ENCODE measurements at places on chromosomes 12 and 14.

- DNase-seq: no peak
These were observed 331.4 kb downstream of the TMTC2 start for GRCh38 chr12:83018088-83018487.

GRCh38 chr14:81095539-81095938, 125.2 kb downstream of the GTF2A1 start:
- no peak for DNase-seq

DNA sequence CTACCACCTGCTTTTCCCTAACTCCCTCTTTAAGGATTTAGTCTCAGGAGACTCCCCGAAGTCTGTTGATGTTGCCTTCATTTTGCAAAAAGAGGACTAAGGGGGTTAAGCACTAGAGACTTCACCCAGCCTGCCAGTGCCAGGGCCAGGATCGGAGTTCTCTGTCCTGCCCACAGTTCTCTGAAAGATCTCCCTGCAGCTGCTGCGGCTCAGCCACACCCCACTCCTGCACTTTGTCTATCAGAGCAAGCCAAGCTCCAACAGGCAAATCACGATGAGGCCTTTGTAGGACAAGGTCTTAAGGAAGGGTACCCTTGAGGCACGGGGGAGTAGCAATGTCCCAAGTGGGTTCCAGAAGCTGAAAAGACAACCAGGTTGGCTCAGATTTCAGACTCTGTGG, 148.8 kb upstream of the EGLN3 start:
- no peak for DNase-seq

DNA sequence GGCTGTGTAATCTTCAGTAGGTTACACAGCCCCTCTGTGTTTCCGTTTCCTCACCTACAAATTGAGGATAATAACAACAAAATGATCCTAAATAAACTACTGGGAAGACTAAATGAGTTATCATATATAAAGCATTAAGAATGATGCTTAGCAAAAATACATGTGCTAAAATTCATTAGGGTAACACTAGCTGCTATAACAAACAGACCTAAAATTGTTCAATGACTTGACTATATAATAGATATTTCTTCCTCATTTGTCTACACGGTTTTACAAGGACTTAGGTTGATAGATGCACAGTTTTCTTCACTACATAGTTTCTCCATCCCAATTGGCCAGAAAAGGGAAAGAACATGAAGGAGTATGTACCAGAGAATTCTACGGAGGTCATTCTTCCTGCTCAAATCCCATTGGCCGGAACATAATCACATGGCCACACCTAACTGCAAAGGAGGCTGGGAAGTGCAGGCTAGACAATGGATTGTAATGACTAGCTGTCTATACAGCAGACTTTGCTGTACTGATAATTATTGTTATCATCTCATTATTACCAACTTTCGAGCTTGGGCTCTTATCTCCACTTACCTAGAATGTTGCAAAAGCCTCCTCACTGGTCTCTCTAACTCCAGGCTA, 223.5 kb upstream of the NUDT4 start:
- no peak for DNase-seq

DNA sequence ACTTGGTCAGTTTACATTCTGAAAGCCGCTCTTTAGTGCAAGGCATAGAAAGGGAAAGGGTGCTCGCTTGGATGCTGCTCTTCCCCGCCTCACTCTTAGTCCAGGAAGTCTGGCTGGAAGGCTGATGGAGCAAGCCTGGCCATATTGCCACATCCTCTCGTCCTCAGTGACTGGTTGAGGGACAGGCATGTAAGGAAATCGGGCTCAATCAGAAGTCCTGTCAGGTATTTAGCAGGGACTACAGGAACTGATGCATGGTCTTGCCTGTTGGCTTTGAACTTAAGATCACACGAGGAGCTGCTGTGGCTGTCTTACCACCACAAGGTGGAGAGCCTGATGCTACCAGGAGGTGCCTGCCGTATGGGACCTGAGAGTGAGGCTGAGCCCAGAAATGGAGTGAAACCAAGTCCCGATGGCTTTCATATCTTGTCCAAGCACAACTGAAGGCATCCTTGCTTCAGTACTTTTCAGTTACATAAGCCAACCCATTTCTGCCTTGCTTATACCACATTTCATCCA, 10.7 kb upstream of the C12orf75 start:
- no peak for DNase-seq
